Thoracic aorta (tissue), 2 donors: ENCODE measurements at places on chromosomes 1 and 21.

DNA sequence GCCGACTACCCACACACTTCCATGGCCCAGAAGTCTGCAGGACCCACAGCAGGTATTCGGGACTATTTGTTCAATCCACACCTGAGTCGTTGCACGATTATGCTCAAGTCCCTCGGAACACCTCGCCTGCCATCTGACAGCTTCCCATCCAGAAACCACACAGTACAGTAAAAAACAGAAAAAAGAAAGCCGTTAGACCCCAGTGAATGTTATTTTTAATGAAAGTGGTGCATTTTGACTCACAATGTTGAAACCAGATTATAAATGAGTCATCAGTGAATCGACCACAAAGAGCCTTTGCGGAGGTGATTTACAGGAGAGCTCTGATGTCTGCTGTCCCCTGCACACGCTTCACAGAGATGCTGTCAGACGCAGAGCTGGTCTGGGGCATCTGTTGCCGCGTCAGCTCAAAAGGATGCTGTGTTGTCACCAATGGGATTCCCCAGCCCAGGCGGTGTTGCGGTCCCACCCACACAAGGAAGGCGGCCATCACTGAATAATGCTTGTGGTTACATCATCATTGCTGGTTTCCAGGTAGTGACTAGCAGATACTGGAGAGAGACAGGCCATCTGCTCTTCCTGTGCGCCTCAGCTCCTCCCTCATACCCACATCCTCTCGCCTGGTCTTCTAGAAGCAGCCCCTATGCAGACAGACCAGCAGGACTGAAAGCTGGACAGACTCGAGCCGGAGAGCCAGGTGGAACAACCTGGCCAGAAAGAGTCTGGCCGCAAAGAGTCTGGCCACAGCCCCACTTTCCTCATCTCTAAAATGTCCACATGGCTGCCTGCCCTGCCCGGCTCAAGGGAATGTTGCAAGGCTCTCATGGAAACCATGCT, 116.8 kb downstream of the TOMM20 start:
- DNase-seq = peak; percentile 29

DNA sequence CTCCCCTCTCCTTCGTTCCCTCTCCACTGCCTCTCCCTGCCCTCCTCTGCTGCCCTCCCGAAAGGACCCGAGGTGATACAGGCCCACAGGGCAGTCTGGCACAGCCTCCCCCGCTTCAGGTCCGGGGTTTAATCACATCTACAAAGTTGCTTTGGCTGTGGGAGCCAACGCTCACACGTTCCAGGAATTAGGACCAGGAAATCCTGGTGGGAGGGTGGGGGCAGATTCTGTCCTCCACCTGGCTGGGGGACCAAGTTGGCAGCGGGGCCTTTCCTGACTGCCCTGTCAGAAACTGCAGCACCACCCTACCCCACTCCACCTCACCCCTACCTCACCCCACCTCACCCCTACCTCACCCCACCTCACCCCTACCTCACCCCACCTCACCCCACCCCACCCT, 95.1 kb downstream of the WDR4 start:
- DNase-seq = no peak

DNA sequence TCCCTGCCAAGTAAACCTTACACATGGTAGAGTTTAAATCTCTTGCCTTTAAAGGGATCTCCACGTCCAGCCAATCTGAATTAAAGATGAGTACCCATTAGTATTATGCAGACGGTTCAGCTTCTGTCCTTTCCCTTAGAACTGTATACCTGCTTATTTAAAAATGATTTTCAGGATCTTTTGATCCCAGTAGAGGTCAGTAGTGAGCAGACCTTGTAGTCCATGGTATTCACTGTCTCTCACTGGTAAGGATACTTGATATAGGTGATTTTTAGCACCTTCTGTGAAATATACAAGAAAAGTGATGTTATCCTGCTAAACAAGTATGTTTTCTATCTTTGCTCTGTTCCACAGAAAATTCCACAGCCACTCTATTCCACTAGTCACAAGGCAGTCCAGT, 1211.6 kb upstream of the ADGRL4 start:
- no peak for DNase-seq

- no peak for DNase-seq
Observed at GRCh38 chr1:162062542-162063015, 6.9 kb upstream of the NOS1AP start.

GRCh38 chr21:23578027-23578426, 2029.3 kb downstream of the MRPL39 start:
- DNase-seq = no peak

GRCh38 chr1:172824209-172824608, 165.3 kb downstream of the FASLG start:
- DNase-seq = no peak

GRCh38 chr1:20282533-20282932, 8.1 kb upstream of the VWA5B1 start:
- DNase-seq = no peak

- no peak for DNase-seq
Observed at GRCh38 chr1:26856604-26857469, 6.1 kb upstream of the SFN start.

- DNase-seq = no peak
Observed at GRCh38 chr1:247769603-247770002, 9.2 kb upstream of the OR1C1 start.

DNA sequence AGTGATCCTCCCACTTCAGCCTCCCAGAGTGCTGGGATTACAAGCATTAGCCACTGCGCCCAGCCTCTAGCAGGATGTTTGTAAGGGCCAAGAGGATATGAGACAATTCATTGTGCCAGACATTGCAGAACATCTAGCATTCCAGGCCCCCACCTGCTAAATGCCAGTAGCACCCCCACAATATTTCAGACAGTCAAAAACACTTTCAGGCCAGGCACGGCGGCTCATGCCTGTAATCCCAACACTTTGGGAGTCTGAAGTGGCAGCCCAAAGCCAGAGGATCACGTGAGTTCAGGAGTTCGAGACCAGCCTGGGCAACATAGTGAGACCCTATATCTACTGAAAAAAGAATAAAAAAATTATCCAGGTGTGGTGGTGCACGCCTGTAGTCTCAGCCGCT, 12.9 kb downstream of the PPIE start:
- no peak for DNase-seq

GRCh38 chr1:237492359-237492758, 398.4 kb downstream of the ZP4 start:
- no peak for DNase-seq

- DNase-seq = no peak
Observed at GRCh38 chr1:46072975-46073374, 59.5 kb downstream of the PIK3R3 start.
